ENCODE measurements at places on chromosomes 3 and 15.

GRCh38 chr3:5339967-5340535, 152.5 kb downstream of the EDEM1 start:
- no peak for DNase-seq

DNA sequence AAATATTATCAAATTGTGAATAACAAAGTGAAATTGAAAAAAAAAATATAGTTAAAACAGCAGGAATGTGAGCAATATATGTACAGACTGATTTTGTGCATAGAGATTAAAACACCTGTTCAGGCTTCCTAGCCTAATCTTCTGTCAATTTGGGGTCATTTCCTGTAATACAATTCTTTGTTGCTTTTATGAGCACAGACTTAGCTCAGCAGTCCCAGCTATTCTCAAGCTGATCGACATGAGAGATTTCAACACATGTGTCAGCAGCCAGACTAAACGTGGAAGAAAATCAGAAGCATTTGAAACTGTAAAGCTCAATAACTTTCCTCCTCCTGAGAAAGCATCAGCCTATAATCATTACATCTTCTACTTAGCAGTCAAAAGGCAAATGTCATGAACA, 1.6 kb upstream of the FHIT start:
- no peak for DNase-seq

- DNase-seq = no peak
Observed at GRCh38 chr15:34693053-34693744, 61.6 kb downstream of the GJD2 start.

- DNase-seq = no peak
Observed at GRCh38 chr3:42205800-42206514, 60.0 kb downstream of the CCK start.

- peak; percentile 75 for DNase-seq
Observed at GRCh38 chr3:17151598-17152373, 267.0 kb downstream of the PLCL2 start.

DNA sequence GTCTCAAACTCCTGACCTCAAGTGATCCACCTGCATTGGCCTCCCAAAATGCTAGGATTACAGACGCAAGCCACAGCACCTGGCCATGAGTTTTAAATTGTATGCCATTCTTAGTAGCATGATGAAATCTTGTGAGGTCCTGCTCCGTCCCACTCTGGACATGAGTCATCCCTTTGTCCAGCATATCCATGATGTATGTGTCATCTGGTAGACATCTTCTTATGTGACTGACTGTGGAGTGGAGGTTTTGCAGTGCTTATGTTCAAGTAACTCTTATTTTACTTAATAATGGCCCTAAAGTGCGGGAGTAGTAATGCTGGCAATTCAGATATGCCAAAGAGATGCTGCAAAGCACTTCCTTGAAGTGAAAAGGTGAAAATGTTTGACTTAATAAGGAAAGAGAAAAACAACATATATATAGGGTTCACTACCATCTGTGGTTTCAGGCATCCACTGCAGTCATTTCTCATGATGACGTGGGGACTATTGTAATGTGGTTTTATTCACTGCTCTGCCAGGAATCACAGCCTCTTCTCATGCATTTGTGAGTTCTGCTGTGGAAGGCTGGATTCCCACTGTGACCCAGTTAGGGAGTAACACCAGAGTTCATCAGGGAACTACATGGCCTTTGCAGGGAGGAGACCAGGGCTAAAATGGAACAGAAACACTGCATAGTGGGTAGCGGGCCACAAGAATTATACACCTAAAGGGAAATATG, 204.6 kb upstream of the STRIT1 start:
- no peak for DNase-seq

- no peak for DNase-seq
Observed at GRCh38 chr15:73870700-73871408, 2.5 kb upstream of the TBC1D21 start.

DNA sequence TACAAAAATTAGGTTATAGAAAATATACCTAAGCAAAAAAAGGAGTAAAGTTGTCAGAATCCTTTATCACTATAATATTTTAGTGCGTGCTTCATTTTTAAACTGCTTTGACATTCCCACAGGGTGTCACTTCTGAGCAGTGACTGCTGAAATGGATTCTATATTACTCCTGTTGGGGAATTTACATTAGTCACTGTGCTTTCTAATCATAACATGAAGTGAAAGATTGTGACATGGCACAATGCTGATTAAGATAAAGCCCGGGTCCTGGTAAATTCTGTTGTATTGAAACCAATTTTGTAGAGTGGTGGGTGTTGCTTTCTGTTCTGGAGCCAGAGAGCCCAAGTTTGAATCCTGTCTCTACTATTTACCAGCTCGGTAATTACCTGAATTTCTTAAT, 36.4 kb upstream of the EHHADH start:
- no peak for DNase-seq

- DNase-seq = no peak
Observed at GRCh38 chr3:128083396-128083795, 31.2 kb downstream of the SEC61A1 start.

DNA sequence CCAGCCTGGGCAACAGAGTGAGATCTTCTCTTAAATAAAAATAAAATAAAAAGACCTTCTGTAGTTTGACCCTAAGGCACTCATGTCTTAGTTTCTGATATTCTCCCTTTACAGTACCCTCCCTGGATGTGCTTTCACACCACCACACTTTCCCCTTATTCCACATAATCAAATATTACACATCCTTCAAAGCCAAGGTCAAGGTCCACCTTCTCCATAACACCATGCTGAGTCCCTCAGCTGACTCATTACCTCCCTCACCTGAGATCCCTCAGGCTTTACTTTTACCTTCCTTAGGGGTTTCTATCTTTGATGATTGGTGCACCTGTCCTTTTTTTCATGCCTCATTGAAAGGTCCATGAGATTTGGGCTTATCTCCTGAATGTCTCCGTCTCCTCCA, 25.5 kb upstream of the MNS1 start:
- no peak for DNase-seq

- DNase-seq = peak; percentile 16
Observed at GRCh38 chr15:90205886-90206285, 4.8 kb downstream of the SEMA4B start.

- DNase-seq = no peak
Observed at GRCh38 chr3:127209840-127210653, 17.1 kb downstream of the PRR23E start.

GRCh38 chr3:111311126-111311525, 230.9 kb upstream of the CD96 start:
- no peak for DNase-seq

Data from CD4-positive, alpha-beta T cell treated with Interferon gamma for 1 hour (primary cell).